ENCODE measurements at places on chromosomes 7 and 10.

GRCh38 chr7:112286250-112287086, 80.0 kb downstream of the ZNF277 start:
- no peak for DNase-seq

GRCh38 chr7:78173666-78174065, 375.1 kb downstream of the PHTF2 start:
- DNase-seq: no peak

GRCh38 chr10:51624013-51624412, 75.4 kb downstream of the CSTF2T start:
- no peak for DNase-seq

DNA sequence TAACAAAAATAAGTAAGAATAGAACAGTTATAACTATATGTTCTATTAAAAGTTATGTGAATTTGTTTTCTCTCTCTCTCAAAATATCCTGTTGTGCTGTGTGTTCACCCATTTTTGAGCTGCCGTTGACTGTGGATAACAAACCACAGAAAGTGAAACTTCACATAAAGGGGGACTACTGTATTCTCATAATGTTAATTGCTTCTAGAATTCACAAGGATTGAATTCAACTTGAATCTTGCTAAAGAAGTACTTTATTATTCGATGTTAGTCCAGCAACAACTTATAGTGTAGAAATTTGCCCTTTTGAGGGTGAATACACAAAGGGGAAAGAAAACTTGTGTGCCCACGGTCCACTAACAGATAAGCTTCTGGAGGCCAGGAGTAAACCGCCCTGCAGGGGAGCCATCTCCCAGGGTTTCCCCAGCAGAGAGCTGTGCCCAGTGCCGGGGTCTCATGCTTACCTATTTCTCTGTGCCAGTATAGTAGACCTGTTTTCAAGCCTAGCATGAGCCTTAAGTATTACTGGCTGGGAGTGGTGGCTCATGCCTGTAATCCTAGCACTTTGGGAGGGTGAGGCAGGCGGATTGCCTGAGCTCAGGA, 87.1 kb downstream of the KAT6B start:
- no peak for DNase-seq

DNA sequence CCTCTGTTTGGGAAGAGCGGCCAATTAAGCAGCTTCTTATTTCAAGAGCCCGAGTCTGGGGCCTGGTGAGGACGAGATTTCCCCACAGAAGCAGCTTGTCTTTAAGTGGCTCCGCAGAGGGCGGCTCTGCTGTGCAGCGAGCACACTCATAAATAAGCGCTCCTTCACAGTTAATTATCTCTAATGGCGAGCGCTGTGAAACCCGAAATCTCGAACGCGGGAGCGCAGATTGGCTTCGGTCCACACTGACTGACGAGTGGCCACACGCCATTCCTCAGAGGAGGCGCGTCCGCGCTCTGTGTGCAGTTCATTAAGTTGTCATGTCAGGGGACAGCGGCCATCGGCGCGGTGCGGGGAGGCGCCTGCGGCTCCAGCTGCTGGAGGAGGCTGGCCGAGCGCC, 560.9 kb downstream of the DNAJB6 start:
- DNase-seq: peak; percentile 28

DNA sequence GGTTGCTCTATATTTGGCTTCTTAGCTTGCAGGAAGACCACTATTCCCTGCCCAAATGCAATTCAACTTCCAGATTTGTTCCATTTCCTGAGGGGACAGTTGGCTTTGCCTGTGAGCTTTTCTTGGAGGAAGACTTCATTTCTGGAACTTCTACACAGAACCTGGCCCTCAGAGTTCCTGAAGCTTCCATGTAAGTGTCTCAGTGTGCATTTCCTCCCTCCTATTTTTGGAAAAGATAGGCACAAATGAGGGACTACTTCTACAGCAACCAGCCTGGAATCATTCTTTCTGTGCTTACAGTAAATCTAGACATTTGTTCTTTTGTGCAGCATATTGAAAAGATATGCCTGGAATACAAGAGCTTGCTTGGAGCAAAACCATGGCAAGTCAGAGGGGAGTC, 164.3 kb downstream of the CREB5 start:
- no peak for DNase-seq

All from endodermal cell (in vitro differentiated cells).